Suppressor macrophage treated with lipopolysaccharide for 4 hours (primary cell): ENCODE measurements at places on chromosomes 4 and X.

GRCh38 chrX:150903110-150903508 lies 4.6 kb upstream of the CD99L2 start:
- DNase-seq = no peak

DNA sequence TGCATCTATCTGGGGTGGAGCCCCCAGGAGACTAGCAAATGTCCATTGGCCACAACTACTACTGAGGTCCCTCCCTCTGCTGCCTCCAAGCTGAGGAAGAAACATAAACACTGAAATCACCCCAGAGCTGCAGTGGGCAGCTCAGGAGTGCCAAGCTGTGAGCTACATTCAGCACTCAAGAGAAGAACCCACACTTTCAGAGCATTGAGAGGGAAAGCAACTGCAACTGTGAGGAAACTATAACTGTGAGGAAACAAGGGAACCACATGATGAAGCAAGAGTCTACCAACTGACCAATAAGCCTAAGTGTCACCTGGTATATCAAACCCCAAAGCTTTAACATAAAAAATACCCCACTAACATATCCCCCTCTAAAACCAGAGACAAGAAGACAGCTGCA lies 373.5 kb upstream of the TACR3 start:
- DNase-seq = no peak

DNA sequence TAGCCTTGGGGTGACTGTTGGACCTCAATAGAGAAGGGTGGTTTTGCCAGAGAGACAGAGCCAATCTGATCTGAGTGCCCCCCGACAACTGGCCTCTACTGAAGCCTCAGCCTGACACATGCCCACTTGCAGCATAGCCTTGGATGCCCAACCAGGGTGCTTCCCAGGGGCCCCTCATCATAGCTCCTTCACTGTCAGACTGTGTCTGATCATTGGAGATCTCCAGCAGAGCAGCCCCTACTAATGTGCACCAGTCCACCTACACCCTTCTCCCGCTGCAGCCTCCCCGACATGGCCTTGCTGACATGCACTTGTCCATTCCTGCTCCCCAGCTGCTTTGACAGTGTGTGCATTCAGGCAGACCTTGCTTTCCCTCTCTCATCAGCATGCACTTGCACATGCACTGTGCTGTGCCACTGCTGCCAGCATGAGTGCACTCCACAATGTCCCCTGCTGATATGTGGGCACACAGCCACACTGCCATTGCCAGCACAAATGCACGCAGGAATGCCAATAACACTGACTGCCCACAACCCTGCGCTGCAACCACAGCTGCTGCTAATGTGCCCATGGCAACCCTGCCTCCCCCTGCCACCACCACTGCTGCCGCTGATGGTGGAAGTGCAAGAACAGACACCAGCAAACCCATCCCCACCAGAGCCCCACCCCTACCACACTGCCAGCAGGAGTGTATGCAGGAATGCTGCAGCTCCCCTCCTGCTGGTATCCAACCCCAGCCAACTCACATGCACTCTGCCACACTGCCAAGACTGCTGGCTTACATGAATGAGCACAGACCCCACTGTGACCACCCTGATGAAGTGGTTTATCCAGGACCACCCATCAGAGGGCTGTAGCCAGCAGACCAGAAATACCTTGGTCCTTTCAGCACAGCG lies 68.1 kb upstream of the ZMAT1 start:
- DNase-seq = no peak

DNA sequence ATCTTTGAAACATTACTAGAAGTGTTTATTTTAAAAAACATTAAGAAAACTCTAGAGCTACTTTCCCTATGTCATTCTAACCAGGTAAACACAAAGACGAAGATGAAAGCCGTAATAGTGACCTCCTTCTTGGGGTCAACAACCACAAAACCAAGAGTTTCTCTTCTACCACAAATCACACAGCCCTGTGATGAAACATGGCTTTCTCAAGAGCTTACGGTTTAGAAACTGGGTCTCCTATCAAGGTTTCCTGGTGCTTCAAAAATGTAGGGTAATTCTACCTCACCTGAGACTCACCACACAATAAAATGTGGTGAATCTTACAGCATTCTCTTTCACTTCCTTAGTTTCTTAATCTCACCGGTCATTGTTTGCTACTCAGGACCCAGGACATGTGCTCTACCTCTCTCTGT lies 50.9 kb downstream of the CORIN start:
- no peak for DNase-seq

DNA sequence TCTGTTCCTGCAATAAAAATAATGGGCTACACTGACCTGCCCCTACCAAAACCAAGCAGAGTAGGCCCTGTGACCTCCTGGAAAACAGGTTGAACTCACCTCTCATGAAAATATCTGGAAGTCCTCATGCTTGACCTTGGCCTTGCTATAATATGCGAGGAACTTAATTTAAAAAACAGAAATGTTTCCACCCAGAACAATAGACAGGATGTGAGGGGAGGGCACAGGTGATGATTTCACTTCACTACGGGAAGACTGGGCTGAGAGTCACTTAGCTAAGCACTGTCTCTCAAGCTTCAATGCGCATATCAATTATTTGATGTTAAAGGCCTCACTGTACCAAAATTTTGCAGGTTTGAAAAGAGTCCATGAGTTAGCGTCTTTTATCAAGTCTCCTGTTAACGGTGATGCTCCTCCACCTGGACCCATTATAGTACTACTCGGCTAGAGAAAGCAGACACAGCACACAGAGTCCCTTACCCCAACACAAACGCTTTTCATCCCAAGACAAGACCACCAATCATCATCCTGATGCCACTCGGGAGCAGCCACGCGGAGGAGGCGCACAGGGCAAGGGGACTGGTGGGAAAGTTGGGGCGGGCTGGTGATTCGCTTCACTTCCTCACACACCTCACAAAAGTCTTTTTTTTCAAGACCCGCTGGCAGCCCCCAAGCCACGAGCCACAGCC lies 25.9 kb downstream of the ZNF721 start:
- DNase-seq = peak; percentile 6

DNA sequence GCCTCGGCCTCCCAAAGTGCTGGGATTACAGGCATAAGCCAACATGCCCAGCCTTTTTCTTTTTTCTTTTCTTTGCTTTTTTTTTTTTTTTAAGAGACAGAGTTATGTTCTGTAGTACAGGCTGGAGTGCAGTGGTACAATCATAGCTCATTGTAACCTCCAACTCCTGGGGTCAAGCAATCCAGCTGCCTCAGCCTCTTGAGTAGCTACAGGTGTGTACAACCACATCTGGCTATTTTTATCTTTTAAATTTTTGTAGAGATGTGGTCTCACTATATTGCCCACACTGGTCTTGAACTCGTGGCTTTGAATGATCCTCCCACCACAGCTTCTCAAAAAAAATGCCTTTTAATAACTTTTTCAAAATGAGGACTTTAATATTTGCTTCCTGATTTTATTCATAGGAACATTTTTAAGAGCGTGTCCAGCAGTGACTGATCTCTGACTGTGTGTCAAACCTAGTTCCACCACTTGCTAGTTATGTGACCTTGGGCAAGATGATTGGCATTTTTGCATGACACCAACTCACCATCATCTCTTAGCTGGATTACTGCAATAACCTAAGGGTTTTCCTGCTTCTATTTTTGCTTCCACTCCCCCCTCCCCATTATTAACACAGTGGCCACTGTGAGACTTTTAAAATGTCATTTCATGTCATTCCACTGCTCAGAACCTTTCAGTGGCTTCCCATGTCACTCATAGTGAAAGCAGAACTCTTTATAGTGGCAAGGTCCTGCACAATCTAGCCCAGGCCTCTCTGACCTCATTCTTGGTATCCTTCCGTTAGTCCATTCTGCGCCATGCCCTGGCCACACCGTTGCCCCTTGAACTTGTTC lies 4.5 kb upstream of the TNIP3 start:
- peak; percentile 96 for DNase-seq
